ENCODE measurements at places on chromosomes 16 and 17.
A peak's percentile ranks its signal among the peaks of the same experiment; 100 is the strongest.

DNA sequence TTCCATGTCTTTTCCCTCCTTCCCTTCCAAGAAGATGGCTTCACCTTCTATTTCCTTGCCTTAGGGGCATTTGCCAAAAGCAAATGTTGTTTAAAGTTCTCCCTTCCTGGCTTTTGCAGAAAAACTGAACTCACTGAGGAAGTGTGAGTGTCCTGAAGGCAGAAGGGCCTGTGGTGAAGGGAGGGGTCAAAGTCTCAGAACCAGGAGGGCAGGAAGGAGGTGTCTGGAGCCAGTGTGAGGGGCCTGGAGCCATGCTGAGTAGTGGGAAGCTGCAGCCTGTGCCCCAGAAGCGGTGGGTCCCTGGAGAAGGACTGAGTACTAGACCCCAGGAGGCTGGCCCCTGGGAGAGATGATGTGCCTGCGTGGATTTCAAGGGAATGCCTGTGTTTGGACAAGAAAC is 23.8 kb upstream of the SUPT4H1 start:
- no peak for DNase-seq

- DNase-seq, result peak; percentile 31
Measured at GRCh38 chr17:69246726-69247375, 18.2 kb upstream of the ABCA10 start.

DNA sequence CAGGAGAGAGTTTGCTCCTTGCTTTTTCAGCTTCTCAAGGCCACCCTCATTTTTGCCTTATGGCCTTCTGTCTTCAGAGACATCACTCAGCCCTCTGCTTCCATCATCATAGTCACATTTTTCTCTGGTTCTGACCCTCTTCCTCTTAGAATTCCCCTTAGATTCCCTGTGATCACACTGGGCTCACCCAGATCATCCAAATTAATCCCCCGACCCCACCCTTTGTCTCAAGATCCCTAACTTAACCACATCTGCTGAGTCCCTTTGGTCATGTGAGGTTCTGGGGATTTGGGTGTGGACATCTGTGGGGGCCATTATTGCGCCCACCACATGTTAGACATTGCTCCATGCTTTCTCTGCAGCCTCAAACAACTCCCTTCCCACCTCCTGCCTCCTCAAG is 323.4 kb downstream of the CPPED1 start:
- DNase-seq, result no peak

DNA sequence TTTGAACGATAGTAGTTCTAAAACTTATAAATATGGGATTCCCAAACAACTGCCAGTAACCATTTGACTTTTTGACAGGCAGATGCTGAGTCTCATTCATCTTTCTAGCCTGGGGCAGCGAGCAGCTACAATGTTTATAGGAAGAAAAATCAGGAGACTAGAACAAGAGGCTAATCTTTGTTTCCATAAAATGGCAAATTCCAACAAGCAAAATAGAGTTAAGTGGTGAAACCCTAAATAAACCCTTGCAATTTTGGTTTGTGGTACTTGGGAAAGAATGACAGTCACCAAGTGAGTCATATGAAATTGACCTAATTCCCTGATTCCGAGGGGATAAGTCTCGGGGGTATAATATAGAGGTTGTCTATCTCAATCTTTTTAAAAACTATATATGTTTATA is 27.3 kb upstream of the HS3ST2 start:
- DNase-seq, result no peak

GRCh38 chr17:81572563-81573168 is 20.5 kb upstream of the FAAP100 start:
- DNase-seq, result no peak

DNA sequence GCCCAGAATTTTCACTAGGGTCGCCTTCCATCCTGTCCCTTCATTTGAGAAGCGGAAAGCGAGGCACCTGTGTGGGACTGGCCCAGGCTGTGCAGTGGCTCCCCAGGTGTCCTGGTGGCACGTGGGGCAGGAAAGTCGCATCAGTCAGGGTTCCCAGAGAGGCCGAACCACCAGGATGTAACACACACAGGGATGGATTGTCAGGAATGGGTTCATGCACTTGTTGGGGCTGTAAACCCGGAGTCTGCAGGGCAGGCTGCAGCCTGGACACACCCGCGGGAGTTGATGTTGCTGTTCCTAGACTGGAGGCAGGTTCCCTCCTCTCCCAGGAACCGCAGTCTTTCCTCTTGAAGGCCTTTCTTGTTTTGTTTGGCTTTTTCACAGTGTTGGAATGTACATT is 30.7 kb upstream of the RPTOR start:
- no peak for DNase-seq

DNA sequence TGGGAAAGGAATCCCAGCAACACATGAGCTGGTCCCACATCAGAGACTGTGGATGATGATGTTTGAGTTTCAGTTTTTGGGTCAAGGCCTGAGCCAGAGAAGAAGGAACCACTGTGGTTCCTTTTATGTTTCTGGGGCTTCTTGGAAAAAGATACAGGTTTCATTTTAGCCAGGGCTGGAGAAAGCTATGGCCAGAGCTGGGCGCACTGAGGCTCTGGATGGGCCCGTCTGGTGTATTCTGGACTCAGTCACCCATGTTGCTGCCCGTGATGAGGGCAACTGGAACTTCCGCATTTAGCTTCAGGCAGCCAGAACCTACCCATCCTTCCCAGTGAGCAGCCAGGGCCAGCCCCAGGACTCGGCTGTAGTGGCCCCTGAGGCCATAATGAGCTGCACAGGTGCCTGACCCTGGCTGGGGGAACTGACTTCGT is 15.0 kb upstream of the PITPNA start:
- no peak for DNase-seq

DNA sequence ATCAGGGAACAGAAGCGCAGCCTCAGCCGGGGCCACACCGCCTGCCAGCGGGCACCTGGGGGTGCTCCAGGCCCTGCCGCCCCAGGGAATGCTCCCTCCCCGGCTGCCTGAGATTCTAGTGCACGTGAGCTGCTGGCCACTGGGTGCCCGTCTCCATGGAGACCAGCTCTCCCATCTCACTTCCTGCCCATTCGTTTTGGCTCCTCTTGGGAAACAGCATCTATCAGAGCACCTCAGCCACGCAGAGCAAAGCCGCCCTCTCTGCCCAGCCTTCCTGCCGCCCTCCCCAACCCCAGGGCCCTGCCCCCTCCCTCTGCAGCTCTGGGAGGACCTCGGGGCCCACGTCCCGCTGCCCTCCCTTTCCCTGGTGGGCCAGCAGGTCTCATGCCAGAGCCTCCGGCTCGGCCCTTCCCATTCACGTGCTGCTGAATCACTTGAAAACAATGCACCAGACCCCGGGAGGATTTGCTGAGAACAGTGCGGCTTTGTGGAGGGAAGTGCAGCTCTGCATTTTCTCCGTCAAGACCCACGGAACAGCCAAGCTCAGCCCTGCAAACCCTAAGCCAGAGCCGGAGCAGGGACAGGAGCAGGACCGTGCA is 19.4 kb downstream of the CEP295NL start:
- peak; percentile 98 for DNase-seq

DNA sequence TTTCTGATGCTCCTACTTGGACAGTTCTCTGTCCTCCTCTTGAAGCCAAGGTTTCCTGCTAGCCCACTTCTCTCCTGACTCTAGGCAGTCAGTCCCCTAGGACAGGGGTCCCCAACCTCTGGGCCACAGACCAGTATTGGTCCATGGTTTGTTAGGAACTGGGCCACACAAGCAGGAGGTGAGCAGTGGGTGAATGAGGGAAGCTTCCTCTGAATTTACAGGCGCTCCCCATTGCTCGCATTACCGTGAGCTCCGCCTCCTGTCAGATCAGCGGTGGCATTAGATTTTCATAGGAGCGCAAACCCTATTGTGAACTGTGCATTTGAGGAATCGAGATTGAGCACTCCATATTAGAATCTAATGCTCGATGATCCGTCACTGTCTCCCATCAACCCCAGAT is 55.7 kb downstream of the GNA13 start:
- DNase-seq, result no peak

DNA sequence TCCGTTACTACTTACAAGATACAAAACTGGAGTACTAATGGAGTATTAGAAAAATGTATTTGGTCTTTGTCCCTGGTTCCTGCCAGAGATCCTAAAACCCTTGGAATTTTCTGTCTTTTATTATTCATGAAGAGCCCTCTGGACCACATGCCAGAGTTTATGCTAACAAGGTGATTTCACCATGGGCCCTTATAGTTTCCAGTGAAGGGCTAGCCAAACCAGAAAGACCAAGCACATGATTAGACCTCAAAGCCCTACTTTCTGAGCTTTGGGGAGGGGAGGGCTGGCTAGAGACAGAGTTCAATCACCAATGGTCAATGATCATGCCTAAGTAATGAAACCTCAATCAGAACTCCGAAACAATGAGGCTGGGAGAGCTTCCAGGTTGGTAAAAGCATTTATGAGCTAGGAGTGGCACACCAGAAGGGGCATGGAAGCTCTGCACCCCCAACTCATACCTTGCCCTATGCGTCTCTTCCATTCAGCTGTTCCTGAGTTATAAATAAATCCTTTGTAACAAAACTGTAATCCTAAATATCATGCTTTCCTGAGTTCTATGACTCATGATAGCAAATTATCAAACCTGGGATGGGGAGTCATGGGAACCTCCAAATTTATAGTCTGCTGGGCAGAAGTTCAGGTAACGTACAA is 10.4 kb downstream of the DCUN1D3 start:
- no peak for DNase-seq

GRCh38 chr16:86740298-86740697 is 161.9 kb downstream of the FOXL1 start:
- DNase-seq, result no peak

- DNase-seq, result no peak
Measured at GRCh38 chr17:43634591-43635125, 27.1 kb downstream of the MEOX1 start.

GRCh38 chr16:58624209-58624608 is 5.4 kb downstream of the CNOT1 start:
- DNase-seq, result no peak

DNA sequence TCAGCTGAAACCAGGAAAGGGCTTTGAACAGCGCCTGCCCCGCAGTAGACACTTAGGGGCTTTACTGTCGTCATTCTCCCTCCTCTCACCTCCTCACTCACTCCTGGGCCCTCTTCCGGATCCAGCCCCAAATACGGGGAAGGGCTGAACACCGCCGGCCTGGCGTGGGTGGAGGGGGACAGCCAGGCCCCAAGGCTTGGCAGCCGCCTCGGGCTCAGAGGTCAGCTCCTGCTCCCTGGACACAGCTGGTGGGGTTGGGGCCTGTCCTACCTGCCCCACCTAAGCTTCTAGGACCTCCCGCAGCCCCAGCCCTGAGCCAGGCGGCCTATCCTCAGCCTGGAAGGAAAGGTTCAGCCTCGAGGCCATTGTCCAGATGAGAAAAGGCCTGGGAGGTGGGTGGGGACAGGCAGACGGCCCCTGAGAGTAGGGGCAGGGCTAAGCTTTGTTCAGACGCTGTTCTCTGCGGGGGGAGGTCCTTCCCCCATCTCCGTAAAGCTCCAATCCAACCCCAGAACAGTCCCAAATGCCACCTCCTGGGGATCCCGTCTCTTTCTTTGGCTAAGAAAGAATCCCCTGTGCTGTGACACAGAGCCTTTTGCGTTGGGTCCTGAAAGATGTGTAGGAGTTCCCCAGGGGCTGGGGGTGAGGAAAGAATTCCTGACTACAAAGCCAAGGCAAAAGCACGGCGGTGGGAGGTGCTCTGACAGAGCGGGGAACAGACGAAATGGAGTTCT is 881 bp upstream of the LLGL1 start:
- no peak for DNase-seq

DNA sequence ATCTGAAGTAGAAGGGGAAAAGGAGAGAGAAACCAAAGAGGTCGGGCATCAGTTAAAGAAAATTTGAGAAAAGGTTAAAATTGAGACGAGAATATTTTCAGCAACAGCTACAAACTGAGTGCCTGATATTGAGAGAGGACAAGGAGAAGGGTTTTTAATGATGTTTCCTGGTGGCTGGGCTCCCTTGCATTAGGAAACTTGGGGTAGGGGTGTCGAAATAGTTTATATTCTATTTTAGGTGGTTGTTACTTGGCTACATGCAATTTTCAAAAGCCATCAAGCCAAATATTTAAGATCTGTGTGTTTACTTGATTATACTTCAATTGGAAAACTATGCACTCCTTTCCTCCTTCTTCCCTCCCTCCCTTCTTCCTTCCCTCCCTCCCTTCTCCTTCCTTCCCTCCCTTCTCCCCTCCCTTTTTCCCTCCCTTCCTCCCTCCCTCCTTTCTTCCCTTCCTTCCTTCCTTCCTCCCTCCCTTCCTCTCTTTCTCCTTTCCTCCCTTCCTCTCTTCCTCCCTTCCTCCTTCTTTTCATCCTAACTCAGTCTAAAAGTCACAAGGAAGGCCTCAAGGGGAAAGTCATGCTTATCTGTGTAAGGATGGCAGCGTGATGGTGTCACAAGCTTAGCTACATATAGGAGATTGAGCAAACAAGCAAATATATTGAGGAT is 1.8 kb upstream of the APOH start:
- DNase-seq, result no peak

DNA sequence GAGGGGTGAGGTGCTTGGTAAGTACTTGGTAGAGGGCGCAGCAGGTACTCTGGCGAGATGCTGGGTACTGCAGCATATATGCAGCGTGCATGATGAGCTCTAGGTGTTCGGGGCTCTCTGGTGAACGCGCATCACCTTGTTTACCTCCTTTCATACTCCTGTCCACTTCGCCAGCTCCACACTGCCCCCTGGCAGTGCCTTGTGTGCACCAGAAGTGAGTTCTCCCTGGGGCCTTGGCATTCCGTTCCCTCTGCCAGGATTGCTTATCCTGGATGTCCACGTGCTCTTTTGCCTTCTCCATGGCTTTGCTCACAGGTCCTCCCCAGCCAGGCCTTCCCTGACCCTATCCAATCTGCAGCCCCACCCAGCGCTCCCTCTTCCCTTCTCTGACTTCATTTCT is 154.2 kb downstream of the MRM1 start:
- peak; percentile 74 for DNase-seq

GRCh38 chr16:12965274-12965804 is 63.9 kb downstream of the SHISA9 start:
- DNase-seq, result no peak

GRCh38 chr16:1037394-1038257 is 34.9 kb upstream of the SSTR5 start:
- DNase-seq, result no peak

DNA sequence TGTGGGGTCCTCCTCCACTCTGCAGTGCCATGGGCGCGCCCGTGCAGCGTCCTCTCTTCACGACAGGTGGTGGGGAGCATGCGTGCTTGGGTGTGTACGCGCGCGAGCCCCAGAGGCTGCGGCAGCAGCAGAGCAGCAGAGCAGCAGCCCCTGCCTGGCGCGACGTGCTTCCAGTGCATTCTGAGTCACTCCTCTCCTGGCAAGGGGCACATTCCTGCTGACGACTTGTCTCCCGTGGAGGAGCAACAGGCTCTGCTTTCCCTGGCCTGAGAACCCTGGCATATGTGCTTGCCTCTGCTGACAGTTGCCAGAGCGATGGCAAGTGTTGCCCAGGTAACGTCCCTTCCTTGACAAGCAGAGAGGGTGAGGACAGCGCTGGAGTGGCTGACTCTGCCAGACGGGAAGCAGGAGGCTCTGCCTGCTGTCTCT is 133.8 kb upstream of the PLCG2 start:
- DNase-seq, result peak; percentile 60

Data from A549 (cell line).